ENCODE measurements at places on chromosomes 11 and 22.

DNA sequence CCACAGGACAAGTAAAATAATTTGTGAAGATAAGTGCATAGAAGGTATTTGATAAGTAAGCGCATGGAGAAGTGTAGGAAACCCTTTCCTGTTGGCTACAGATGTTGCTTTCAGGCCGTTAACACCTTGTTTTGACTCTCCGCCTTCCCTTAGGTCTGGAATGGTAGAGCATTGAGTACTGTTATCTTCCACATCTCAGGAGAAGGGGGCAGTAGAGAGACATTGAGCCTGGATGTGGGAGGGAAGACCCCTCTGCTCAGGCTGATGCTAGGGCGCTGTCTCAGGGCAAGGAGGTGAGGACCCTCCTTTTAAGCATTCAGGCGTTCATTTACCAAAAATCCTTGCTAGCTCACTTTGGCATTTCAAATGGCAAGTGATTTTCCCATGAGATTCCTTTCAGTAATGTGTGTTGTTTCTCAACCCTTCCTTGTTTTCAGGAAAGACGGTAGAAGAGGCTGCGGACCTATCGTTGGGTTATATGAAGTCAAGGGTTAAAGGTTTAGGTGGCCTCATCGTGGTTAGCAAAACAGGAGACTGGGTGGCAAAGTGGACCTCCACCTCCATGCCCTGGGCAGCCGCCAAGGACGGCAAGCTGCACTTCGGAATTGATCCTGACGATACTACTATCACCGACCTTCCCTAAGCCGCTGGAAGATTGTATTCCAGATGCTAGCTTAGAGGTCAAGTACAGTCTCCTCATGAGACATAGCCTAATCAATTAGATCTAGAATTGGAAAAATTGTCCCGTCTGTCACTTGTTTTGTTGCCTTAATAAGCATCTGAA, 27.0 kb upstream of the SCGB1A1 start:
- no peak for DNase-seq

GRCh38 chr22:38782402-38783094, 11.4 kb downstream of the DNAL4 start:
- DNase-seq = no peak

DNA sequence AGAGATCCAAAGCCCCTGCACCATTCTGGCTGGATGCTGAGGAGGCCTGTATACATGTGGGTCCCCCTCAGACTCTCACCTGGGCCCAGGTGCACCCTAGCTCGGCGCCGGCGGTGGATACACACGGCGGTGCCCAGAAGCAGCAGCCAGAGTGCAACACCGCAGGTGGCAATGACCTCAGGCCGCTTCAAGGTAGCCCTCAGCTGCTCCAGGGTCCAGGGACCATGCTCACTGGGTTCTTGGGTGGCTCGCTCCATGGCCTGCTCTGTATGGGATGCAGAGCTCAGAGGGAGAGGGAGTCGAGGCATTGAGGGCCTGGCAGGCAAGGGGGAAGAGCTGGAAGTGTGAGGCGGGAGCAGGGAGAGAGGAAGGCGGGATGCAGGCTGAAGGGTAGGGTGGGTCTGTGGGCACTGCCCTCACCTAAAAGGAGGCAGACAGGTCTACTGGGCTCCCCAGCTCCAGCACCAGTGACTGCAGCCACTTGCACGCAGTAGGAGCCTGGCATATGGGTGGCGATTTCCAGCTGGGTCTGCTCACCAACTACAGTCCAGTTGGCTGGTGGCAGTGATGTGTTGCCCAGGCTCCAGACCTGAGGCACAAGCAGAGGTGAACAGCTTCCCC, 3.8 kb downstream of the ROBO4 start:
- no peak for DNase-seq

- no peak for DNase-seq
Measured at GRCh38 chr11:9804419-9804902, 140.6 kb downstream of the SWAP70 start.

DNA sequence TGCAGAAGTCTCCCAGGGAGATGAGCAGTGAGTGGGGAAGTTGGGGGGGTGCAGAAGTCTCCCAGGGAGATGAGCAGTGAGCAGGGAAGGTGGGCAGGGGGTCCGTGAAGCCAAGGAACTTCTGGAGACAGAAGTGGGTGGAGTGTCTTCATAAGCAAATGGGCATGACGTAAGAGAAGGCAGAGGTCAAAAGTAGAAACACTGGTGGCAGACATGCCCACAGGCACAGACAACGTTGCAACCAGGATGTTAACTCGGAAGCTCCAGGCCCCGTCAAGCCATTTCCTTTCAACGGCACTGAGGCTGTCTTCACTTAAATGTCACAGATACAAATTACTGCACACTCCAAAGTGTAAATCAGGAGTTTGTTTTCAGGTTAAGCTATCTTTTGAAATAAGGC, 186.1 kb downstream of the SHANK2 start:
- DNase-seq = no peak

DNA sequence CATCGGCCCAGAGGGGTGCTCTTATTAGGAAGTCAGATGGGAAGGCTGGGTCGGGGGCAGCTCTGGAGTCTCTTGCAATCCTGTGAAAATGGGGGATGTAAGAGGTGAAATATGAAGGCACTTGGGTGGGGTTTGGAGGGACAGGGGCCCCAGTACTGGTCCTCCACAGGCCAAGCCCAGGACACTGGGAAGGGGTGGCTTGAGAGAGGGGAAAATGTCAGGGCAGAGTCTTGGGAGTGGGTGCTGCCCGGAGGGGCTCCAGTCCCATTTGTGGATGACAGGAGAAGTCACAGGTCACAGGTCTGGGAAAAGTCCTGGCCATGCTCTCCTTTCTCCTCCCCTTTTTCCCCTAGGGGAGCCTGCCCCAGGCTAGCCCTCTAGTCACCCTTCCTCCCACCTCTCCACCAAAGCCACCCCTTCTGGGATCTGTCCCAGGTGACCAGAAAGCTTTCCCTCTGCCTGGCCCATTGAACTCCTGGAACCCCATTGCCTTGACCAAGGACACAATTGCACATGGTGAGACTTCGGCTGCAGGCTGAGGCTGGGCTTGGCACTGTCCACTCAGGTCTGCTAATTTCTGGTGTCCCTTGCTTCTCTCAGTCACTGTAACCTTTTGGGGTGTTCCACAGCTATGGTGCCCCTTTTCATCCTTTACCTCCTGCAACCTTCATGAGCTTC, 1465.0 kb downstream of the TBC1D22A start:
- no peak for DNase-seq

DNA sequence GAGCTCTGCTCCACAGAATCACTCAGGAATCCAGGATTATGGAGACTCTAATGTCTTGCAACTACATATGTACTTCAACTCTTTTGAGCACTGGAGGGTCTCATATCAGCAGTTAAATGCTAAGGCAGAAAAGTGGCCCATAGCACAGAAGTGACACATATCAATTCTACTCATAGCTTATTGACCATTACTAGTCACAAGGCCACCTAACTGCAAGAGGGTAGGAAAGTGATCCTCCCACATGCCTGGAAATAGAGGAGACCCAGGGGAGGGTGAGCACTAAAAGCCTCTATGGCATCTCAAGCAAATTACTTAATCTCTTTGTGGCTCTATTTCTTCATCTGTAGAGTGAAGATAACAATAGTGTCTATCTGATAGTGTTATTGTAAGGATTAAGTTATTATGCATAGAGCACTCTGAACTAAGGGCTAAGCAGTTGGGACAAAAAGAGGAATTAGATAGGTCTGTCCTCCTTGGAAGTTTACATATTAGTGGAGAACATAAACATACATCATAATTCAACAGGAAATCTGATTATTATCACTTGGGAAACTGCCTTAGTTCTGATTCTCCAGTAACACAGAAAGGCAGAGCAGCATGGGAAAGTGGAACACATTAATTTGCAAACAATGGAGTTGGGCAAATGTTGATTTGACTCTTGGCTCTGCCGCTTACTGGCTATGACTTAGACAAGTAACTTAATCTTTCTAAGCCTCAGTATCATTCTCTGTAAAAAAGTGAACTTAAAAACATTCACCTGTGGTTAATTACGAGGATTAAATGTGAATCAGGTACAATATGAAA, 25.1 kb upstream of the USP47 start:
- DNase-seq = no peak

GRCh38 chr11:36757075-36757474, 159.0 kb upstream of the RAG2 start:
- no peak for DNase-seq

Measured in stimulated activated naive CD4-positive, alpha-beta T cell (primary cell).